Endothelial cell of umbilical vein (primary cell): ENCODE measurements at places on chromosomes 6 and 20.

DNA sequence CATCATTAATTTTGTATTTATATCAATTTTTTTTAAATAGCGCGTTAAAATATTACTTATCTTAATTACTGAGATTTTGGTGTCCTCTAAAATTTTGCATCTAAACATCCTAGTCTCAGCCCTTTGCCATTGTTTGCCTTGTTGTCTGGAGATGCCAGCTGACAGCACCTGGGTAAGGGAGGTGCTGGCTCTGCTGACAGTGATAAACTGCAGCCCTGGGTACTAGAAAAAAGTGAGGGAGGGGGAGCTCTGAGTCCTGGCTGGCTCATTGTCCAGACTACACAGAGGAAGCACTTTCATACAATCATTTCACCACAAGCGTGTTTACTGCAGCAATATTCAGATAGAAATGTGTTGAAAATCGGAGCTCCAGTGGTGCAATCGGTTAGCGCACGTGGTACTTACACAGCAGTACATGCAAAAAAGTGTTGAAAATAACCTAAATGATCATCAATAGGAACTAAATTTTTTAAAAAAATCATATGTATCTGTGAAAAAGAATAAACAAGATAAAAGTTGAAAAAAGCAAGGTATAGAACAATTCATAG, 18.5 kb upstream of the UBR2 start:
- no peak for DNase-seq

DNA sequence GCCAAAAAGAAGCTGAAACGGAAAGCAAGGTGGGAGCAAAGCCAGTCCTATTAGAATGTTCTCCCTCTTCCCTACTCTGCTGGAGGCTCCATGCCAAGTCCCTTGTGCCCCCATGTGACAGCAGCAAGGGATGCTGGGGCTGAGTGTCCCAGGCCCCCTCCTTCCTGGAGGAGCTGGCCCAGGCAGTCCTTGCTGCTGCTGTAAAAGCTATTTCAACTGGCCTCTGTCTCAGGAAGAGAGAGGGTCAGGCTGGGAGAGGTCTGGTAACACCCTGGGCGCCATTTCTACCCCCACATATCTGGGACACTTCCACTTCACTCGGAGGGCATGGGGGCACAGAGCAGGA, 25.0 kb downstream of the TTBK1 start:
- DNase-seq: no peak

DNA sequence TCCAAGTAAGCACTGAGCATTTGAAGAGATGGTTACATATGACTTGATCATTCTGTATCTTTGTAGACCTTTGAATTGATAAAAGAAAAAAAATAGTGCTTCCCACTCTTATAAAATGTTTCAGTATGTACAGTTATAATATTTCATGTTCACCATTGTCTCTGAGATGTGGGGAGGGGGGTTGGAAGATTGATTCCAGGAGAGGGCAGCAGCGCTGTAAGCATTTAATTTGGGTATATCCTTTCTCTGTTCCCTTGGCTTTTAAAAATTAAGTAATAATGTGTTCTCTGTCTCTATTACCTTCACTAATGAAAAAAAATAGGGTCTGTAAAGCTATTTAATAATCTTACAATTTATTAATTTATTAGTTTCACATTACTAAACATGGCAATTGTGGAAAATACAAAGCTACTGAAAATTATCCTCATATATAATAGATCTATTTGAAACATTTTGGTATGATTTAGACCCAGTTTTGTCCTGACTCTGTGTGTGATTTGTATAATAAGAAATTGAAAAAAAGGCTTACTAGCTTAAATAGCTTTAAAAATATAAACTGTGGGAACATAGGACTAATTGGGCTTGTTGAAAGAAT, 341.2 kb downstream of the CDKAL1 start:
- DNase-seq: peak; percentile 77

GRCh38 chr20:17833036-17833674, 133.4 kb downstream of the BANF2 start:
- no peak for DNase-seq

- no peak for DNase-seq
Measured at GRCh38 chr20:58551631-58552030, 36.4 kb upstream of the APCDD1L start.

DNA sequence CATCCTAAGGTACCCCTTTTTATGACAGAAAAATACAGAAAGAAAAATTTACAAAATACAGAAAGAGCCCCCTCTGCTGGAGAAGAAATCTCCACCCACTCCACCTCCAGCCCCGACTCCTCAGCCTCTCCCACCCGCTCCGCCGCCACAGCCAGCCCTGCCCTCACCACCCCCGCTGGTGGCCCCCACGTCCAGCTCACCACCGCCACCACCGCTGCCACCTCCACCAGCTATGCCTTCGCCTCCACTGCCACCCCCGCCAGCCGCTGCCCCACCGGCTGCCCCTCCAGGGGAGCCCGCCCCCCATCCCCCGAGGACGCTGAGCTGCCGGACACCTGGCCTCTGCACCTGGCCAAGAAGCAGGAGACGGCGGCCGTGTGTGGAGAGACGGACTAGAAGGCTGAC, 17.7 kb downstream of the WFDC2 start:
- DNase-seq: no peak

DNA sequence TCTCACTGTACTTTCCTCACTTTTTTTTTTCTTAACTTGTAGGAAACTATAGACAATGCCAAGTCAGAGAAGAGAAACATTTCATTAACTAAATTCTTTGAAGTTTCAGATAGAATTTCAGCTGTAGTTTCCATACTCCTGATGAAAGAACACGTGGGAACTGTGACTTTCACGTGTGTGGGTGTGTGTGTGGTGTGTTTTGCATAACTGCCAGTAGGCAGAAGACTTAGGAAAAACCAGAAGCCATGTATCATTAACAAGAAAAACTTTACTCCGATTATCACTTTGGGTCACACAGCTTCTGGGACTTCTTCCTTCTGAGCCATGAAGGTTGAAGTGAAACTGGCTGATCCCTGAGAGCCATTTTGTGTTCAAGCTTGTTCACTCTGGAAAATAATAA, 483.3 kb downstream of the TFAP2B start:
- no peak for DNase-seq

DNA sequence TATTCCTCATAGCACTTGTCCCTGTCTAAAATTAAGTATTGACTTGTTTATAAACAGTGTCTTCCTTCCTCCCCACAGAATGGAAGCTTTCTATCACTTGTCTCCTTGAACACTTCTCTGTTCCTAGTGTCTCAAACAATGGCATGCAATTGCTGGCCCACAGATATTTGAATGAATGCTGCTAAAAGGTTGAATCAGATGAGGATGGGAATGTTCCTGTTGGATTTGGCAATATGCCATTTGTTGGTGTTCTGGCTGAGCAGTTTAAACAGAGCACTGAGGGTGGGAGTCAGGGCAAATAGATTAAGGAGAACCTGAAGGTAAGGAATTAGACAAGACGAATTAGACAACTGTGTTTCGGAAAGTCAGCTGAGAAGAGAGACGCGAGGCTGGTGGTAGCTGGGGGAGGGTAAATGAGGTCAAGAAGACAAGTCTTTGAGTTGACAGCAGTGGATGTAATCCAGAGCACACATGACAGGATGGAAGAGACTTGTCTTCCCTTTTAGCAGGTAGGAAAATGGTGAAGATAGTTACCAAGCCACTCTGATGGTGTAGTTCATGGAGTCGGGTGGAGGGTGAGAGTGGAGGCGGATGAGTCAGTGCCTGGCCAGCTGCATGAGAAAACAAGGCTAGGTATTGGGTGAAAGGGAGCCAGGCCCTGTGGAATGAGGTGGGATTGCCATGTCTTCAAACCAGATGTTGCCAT, 58.3 kb upstream of the GNRH2 start:
- peak; percentile 8 for DNase-seq
